A549 treated with Mapracorat at 1 μM for 4 hours (cell line): ENCODE measurements at places on chromosomes 1 and 21. TPM values are rescaled to one million over a fixed set of nuclear protein-coding genes. Genes with fewer than 3 reads are reported as not detected.

RPTN gene
- total RNA-seq = not detected in 5 replicates

MATN1 gene
- 0.11 to 0.26 TPM (median 0.17 TPM) in 4 of 5 replicates, not detected in the other for total RNA-seq

DCST2 gene
- total RNA-seq = 0.35 to 0.69 TPM (median 0.52 TPM) in 5 replicates

FMN2 gene
- total RNA-seq = 3.9 to 5.4 TPM (median 4.2 TPM) in 5 replicates

CD1B gene
- total RNA-seq = not detected in 5 replicates

REN gene
- not detected in 5 replicates for total RNA-seq

RALGPS2 gene
- 15.4 to 29.1 TPM (median 26.4 TPM) in 5 replicates for total RNA-seq

AQP10 gene
- total RNA-seq = not detected in 5 replicates

TNFRSF18 gene
- 0.15 to 0.25 TPM (median 0.15 TPM) in 3 of 5 replicates, not detected in the others for total RNA-seq

TDRD10 gene
- 0.23 TPM in 1 of 5 replicates, not detected in the others for total RNA-seq

FCRL3 gene
- total RNA-seq = not detected in 5 replicates

FLAD1 gene
- 38.5 to 48.1 TPM (median 42.6 TPM) in 5 replicates for total RNA-seq

LRRC71 gene
- total RNA-seq = 0.14 to 0.33 TPM (median 0.18 TPM) in 4 of 5 replicates, not detected in the other
